ENCODE measurements at places on chromosomes 12 and 14. TPM values are rescaled to one million over a fixed set of nuclear protein-coding genes. Genes with fewer than 3 reads are reported as not detected.

Gene CAPS2
- 6.6 TPM for total RNA-seq

Gene PPP1R1A
- total RNA-seq = not detected

Gene HOXC9
- not detected for total RNA-seq

Gene SOX5
- 0.49 TPM for total RNA-seq

Gene C3AR1
- total RNA-seq = not detected
